ENCODE measurements at places on chromosomes 2 and 18.

- DNase-seq = no peak
These were observed 307.1 kb downstream of the TSN start for GRCh38 chr2:122062506-122062905.

DNA sequence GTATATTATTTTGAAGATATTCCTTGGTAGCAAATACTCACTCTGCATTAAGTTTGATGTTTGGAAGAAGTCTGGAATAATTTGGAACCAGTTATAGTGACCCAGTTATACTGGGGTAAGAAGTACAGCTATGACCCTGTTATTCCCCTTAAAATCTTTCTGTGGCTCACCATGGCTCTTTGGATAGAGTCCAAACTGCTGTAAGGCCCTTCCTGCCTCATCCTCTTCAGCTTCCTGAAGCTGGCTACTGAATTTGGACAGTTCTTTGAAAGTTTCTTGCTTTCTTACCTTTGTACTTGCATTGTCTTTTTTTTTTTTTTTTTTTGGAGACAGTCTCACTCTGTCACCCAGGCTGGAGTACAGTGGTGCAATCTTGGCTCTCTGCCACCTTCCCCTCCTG lies 85.6 kb downstream of the ABI2 start:
- DNase-seq = no peak

DNA sequence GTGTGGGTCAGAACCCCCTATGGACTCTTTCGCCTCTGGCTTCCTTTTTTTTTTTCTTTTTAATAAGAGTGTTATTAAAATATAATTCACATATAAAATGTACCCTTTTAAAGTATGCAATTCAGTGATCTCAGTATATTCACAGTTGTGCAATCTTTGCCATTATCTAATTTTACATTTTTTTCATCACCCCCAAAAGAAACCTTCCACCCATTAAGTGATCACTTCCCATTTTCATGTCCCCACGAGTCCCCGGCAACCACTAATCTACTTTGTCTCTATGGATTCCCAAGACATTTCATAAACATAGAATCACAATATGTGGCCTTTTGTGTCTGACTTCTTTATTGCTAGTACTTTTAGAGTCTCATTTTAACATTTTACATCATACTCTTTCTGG lies 38.7 kb upstream of the ANXA4 start:
- DNase-seq = no peak

DNA sequence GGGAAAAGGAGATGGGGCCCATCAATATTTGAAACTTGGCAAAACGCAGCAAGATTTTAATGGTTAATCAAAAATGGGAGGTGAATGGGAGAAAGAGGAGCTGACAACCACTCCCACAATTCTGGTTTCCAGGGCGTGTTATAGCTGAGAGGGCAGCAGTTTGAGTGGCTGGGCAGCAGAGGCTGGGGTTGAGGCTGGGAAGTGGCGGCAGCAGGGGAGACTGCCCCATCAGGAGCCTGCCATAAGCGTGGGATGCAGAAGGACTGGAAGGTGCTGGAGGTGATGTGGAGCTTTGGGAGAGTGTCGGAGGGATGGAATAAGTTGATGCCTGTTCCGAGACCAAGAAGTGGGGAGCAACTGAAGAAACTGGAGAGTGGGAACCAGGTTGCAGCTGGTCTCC lies 48.9 kb upstream of the SH3RF3 start:
- no peak for DNase-seq

DNA sequence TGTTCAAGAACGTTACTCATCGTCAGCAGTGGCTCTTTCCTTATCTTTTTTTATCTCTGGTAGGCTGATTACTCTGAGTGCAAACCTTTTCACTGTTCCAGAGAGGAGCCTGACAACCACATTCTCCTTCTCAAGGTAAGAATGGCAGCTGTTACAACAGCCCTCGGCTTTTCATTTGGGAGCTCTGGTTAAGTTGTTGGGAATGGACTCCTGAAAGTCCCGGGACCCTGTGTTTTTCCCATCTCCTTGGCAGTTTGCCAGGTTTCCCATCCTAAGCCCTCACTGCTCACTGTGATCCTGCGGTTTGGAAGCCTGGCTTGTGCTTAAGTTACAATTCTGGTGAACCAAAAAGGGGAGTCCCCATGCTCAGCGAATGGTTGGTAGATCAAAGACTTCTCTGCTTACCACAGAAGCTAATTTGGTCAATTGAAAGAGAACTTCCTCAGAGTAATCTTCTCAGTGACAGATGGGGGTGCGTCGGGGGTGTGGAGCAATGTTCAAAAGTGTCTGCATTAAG lies 122.3 kb downstream of the LYPD6B start:
- DNase-seq = no peak

DNA sequence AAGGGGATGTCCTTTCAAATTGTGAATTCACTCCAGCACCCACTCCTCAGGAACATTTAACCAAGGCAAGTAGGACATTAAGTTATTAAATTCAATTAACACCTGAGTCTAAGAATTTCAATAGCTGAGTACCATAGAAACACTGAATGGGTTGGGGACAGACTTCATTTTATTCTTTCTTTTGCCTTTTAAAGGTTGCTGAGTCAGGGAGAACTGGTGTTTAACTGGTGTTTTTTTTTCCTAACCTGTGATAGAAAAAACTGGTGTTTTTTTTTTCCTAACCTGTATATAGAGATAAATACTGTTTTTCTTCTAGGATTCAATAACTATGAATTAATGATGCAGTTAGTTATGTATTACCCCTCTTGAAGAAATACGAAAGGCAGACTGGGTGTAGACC lies 38.9 kb downstream of the TTC27 start:
- DNase-seq = no peak

- DNase-seq = no peak
These were observed 658.9 kb upstream of the NXPH2 start for GRCh38 chr2:139439100-139439499.

DNA sequence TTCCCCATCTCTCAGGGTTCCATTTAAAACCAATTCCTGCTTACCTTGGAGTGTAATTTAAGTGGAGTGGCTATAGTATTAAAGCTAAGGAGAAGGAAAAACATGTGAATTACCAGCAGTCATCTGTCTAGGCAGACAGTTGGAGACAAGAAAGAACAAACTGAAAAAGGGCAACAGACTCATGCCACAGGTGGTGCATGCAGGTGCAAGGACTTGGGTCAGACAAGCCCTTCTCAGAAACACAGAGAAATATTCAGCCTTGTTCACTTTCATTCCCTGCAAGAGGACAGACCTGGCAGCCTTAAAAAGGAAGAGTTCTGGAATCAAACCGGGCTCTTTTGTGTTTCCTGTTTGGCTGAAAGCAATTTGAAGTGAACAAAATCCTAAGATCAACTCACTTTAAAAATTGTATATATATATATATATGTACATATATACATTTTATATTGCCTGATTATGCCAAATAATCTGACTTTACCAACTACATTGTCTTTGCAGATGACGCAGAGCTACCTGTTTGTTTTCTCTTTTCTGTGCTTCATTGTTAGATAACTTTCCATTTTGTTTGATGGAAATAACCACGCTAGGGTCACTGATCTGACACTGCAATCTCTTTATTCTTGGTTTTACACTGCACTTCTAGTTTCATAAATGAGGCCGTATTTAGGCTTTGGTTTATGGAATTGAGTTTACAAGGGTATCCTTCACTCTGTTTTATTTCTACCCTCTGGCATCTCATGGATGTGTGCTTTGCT lies 35.1 kb upstream of the VPS54 start:
- DNase-seq = no peak

GRCh38 chr2:37670378-37671008 lies 949 bp downstream of the CDC42EP3 start:
- no peak for DNase-seq

DNA sequence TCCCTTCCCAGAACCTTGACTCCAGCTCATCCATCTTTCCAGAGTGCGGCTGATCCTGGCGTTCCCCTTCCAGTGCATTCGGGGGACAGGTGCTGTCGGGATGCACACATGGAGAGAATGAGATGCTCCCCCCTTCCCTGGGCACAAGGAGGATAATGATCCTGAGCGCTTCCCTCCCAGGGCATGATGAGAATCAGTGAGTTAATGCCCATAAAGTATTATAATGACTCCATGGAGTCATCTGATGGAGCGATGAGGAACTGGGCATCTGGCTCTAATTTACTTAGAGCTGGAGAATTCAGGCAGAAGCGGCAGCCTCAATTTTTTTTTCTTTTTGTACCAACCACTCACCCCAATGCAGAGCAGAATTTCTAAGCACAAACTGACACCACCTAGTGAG lies 79.6 kb upstream of the SKOR2 start:
- no peak for DNase-seq

All from epithelial cell of proximal tubule (primary cell).